ENCODE measurements at places on chromosomes 7 and 10.

- no peak for DNase-seq
Observed at GRCh38 chr7:81298951-81299666, 380.3 kb upstream of the SEMA3C start.

GRCh38 chr7:29300026-29300480 is 105.5 kb downstream of the CHN2 start:
- DNase-seq, result no peak

DNA sequence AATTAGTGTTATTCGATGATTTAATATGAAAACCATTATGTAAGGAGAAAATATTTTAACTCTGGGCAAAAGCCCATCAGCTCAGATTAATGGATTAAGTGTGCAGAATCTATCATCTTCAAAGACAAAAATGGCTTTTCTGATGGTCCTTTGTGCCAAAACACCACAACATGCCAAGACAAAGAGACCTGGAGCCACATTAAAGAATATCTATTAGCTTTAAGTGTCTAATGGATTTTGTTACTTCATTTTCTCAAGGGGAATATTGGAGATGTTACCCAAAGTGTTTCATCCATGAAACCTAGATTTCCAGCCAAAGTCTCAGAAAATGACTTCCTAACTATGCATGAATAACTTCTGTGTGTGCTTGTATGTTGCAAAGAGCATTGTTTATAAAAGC is 57.3 kb downstream of the MKX start:
- DNase-seq, result no peak

- no peak for DNase-seq
Observed at GRCh38 chr10:116707981-116708380, 34.4 kb downstream of the HSPA12A start.

DNA sequence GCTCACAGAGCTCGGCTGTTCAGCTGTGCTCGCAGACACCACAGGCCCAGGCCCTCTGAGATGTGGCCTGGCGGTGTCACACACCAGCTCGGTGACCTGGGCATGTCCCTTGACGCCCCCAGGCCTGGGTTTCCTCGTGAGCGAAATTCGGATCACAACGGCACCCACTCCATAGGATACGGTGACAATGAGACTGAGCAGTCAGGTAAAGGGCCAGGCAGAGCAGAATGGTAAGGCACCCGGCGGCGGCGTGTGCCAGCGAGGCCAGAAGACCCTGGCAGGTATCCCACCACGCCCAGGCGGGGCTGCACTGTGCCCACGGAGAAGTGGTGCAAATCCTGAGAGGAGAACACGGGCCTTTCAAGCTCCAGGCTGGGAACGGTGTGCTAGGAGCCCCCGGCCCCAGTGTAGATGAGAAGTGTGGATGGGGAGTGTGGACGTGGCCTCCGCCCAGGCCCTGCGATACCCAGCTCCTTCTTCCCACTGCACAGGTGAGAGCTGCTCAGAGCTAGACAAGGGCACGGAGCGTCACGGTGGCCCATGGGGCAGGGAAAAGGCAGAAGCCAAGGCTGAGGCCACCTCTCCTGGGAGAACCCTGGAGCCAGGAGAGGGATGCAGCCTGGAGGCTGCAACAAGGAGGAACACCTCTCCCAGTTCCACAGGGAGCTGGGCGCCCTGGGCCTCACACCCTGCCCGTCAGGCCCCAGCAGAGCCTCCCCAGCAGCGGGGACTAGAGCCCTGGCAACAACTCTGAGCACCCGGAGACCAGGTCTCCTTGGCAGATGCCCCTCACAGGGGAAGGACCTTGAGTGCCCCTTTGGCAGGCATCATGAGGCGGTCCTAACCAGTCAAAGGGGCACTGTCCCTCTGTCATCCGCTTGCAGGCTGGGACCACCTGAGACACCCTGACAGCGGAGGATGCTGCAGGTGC is 219.1 kb downstream of the MAD1L1 start:
- no peak for DNase-seq

DNA sequence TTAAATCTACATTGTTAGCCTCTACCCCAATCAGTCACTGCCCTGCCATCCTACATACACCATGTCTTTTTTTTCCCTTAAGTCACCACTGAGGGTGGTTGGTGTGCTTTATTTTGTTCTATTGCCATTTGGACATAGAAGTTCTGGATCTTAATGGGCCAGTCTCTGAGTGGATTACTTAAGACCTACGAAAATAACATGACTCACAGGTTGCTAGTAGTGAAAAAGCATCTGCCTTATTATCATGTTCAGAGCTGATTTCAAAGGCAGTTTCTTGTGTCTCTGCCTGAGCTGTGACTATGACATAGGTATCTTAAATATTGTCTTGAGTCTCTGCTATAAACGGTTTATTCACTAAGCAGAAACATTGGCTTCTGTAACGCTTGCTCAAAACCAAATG is 410.8 kb downstream of the MDFIC start:
- no peak for DNase-seq

- peak; percentile 77 for DNase-seq
Observed at GRCh38 chr10:12656518-12657142, 307.3 kb downstream of the CAMK1D start.

DNA sequence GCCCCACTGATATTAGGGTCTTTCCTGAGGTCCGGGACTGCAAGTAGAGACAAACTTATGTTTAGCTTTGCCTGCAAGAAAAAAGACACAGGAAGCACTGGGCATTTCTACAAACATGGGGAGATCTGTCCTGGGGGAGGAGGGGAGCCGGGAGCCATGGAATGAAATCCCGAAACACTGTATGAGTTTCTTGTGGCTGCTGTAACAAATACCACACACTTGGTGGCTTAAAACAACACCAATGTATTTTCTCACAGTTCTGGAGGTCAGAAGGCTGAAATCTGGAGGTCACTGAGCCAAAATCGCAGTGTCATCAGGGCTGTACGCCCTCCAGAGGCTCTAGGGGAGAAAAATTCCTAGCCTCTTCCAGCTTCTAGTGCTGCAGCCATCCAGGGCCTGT is 114.0 kb upstream of the CHST15 start:
- no peak for DNase-seq

- DNase-seq, result no peak
Observed at GRCh38 chr7:134878746-134879357, 99.4 kb downstream of the CALD1 start.

DNA sequence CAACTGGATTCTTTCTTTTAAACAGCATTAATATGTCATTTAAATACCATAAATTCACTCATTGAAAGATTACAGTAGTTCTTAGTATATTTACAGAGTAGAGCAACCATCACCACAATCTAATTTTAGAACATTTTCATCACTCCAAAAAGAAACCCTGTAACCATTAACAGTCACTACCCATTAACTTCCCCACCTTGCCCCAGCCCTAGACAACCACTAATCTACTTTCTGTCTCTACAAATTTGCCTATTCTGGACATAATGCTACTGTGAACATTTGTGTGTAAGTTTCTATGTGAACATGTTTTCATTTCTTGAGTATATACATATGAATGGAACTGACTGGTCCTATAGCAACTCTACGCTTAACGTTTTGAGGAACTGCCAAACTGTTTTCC is 42.4 kb downstream of the P4HA1 start:
- DNase-seq, result no peak

DNA sequence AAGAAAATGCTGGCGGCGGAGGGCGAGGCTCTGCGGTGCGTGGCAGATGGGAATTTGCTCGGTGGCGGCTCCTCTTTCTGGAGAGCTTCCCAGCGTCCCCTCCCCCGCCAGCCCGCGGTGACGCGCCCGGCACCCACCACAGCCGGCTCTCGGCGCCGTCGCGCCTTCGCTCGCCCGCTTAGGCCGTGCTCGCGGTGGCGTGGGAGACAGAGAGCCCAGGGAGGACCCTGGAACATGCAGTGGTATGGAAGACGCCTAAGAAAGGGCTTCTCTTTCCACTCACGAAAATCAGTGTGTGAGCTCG is 576 bp upstream of the CSGALNACT2 start:
- peak; percentile 19 for DNase-seq

DNA sequence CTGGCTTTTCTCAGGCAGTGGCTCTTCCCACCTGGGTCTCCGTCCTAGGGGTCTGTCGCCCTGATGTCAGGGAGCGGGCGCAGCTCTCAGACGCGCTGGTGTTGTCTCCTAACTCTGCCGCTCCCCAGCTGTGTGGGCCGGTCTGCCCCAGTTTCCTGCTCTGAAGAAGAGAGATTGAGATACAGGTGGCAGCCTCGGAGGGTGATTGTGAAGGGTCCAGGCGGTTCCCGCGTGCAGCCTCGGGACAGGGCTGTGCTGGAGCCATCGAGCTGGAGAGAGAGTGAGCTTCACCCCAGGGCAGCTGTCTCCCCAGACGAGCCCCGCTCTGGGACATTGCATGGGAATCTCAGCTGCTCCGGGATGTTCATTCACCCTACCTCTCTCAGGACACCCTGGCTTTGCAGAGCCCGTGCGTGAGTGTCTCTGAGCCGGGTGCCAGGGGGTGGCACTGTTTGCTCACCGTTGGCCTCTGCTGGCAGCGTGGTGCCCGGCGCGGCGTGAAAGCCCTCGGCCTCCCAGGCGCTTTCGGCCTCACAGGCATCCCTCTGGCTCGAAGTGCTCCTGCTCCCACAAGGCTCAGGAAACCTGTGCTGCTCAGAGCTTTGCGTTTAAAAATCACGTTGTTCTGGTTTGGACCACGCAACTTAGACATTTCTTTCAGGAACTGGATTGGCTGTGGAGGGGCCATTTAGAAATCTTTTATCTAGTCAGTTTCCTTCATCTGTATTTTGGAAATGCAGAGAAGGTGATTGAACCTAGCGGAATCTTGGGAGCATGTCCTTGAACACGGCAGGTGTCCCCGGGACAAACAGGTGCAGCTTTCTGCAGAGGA is 33.8 kb upstream of the ZFAND2A start:
- DNase-seq, result peak; percentile 16

- no peak for DNase-seq
Observed at GRCh38 chr7:74020390-74020789, 7.6 kb upstream of the ELN start.

- DNase-seq, result no peak
Observed at GRCh38 chr7:147096629-147097028, 980.0 kb downstream of the CNTNAP2 start.

DNA sequence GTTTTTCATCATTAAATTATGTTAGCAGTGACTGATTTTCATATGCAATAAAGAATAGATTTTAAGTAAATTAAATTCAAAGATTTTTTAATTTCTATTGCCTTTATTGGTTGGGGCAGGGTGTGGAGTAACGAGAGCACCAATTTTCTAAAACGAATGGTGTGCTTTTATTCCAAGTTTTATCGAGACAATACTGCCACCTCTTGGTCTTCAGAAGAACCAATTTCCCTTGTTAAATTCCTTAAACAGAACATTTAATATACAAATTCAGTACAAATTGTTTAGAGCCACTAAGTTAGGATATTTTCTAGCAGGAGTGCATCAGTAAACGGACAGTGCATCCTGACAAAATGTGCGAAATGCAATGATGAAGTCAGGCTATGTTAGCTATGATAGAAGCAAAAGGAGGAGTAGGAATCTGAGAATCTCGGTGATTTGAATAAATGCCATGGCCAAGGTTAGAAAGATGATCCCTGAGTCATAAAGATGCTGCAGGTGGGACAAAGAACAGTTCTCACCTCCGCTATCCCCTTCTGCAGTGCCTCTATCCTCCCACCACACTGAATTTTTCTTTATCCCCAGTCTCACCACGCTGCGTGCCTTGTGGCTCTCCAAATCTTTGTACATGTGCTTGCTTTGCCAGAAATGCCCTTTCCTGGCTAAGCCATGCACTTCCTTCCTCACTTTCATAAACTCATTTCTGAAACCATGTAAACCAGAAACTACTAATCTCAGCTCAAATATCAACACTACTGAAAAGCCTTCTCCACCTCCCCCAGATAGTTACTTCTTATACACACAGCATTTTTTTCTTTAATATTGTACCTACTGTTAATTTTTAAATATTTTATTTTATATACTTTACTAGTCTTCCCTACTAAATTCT is 31.9 kb upstream of the AGBL3 start:
- DNase-seq, result peak; percentile 50

- no peak for DNase-seq
Observed at GRCh38 chr10:121106611-121107010, 255.4 kb downstream of the WDR11 start.

GRCh38 chr10:14779001-14779651 is 4.4 kb upstream of the FAM107B start:
- no peak for DNase-seq

DNA sequence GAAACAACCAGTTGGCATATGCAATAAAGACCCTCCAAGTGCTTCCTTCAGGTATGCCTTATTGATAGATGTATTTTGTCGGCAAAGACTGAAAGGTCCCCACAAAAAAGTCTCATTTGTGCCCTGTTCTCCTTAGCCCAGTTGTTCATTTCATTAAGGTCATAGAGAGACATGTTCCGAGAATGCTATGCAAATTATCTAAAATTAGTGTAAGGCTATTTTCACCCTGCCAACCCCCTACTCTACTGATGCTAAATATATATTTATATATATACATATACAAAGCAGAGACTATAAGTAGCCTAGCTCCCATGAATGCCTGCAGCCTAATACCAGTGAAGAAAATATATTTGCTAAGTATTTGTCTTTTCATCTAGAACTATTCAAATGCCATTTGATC is 96.7 kb upstream of the ADO start:
- no peak for DNase-seq

GRCh38 chr10:57338823-57339558 is 928.7 kb downstream of the IPMK start:
- DNase-seq, result peak; percentile 54

- no peak for DNase-seq
Observed at GRCh38 chr7:134200970-134201369, 73.8 kb downstream of the LRGUK start.

- no peak for DNase-seq
Observed at GRCh38 chr7:34107276-34107675, 201.9 kb downstream of the BMPER start.

DNA sequence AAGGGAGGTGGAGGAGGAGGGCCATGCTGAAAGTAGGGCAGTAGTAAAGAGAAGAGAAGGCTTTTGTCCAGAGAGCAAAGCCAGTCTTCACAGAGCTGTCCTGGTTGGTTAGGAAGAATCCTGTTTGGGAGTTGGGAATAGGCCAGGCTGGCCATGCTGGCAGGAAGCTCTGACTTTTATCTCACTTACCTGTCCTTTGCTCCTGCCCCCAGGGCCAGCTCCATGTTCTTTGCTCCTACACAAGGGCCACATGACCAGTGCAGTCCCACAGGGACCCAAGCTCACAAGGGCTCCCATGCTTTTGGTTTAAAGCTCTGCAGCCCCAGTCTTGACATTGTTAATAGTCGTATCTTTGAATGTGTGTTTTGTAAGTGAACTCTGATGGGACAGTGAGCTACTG is 161.6 kb upstream of the KMT2E start:
- no peak for DNase-seq

- peak; percentile 60 for DNase-seq
Observed at GRCh38 chr7:93232673-93233018, 480 bp downstream of the VPS50 start.

- no peak for DNase-seq
Observed at GRCh38 chr10:14304046-14304445, 26.7 kb downstream of the FRMD4A start.

Data from hematopoietic multipotent progenitor cell treated with erythropoietin and hydrocortisone succinate and interleukin-3 and kit ligand, for 8 days (in vitro differentiated cells).